ENCODE measurements at places on chromosomes 2 and 18.

- no peak for DNase-seq
Observed at GRCh38 chr18:32803568-32803967, 30.7 kb upstream of the KLHL14 start.

DNA sequence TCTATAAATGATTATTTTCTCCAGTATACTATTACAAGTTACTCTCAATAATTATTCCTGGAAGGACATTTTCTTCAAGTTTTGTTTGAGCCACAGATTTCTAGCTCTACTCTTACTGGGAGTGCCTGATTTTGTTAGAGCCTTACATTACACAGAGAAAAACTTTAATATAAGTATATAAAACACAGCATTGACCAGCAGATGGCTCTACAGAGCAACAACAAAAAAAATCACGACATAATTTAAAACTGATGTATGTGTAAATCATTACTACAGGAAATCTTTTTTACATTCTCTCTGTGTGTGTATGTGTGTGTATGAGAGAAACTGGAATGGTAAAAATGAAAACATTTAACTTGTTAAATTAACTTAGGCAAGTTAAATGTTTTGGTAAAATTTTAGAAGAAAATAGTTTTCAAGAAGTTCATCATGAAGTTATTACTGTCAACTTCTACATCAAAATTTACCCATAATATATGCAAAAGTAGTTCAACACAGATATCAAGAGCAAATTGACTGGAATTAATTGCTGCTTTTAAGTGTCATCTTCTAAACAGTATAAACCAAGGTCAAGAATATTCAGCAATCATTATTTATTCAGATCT, 103.3 kb downstream of the MDH1 start:
- DNase-seq: no peak

DNA sequence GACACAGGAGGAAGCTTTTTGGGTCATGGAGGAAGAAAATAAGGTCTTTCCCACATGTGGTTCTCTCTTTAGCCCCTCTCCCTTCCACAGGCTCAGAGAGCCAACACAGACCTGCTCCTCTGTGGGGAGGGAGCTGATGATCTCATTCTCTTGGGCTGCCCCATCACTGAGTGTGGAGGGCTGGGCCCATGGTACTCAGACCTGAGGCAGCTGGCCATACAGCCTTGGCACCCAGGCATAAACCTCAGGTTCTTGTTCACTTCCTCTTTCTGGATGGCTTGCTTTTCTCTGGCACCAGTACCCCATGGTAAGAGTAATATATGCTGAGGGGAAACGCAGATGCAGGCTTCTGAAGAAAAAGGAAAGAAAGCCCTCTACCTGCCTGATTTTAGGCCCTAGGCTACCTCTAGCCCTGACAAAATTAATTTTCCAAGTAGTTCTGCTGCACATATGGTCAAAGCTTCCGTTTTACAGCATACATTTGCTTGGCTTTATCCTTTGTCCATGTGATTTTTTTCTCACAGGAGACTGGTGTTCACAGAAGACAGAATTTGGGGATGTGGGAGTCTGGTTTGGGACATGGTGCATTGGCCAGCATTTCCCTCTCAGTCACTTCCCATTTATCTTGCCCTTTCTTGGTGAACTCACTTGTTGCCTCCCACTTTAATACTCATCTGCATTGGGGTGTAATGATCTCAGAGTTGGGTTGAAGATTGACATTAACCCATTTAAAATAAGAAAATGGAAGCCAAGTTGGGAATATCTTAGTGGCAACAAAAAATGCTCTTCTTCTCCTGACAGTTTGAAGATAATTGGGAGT, 11.1 kb downstream of the DHRS9 start:
- DNase-seq: no peak

- no peak for DNase-seq
Observed at GRCh38 chr2:129400826-129401225, 578.6 kb upstream of the RAB6C start.

DNA sequence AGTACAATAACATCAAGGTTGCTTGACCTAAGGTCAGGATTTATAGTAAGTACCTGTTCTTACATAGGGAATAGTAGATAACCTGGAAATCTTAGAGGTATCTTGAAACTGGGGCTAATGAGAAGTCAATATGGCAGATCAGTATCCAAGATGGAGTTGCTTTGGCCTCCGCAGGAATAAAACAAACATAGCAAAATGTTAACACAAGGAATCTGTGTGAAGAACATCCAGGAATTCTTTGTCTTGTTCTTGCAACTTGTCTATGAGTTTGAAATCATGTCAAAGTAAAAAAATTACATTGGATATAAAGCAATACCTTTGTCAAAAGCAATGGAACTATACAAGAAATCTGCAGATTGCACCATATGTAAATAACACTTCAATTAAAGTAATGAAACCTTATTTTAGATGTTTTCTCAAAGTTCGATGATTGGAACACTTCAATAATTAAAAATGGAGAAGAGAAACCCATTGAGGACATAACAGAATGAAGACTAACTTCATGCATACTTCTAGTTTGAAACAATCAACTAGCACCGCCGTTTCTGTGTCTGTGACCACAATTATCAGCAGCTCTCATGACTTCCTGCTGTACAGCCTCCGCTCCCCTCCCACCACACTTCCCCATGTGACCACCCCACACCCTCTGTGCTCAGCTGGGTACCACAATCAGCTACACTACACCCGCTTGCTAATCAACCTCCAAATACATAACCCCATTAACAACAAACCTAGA, 27.6 kb downstream of the C2orf76 start:
- DNase-seq: no peak

DNA sequence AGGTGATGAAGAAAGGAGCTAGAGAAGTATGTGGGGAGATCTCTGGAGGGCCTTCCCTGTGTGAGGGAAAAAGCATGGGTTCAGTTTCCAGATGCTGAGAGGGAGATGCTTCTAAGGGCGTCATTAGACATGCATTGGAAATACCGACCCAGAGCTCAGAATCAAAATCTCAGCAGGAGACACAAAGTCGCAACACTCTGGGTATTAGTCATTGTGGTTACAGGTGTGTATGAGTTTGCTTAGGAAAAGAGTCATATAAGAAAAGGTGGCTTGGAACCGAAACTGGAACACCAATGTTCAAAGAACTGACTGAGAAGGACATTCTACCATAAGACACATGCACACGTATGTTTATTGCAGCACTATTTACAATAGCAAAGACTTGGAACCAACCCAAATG, 477.1 kb downstream of the FBXO15 start:
- DNase-seq: no peak

Measured in NCI-H446 treated with DMSO at 0.1 percent for 48 hours (cell line).